ENCODE measurements at places on chromosomes 16 and 17.

DNA sequence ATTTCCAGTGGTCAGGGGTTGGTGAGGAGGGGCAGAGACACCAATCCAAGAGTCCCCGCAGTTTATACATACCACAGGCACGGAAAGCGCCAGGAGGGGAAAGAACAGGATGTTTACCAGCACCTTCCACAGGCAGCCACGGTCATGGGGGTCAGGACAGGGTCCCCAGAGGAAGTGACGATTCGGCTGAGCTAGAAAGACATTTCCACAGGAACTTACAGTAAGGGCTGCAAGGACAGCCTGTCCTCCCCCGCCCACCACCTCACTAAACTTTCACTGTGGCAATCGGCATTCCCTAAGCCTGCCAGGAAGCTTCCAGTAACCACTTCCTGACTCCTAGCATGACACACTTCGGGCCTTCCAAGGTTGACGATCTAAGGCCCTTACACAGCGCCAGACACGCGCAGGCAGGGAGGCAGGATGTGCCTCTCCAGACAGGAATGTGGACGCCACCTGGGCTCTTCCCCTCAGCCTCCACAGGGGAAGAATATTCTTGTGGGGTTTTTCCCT is 1.2 kb upstream of the MT2A start:
- no peak for DNase-seq

GRCh38 chr16:78519896-78520295 is 420.4 kb downstream of the WWOX start:
- DNase-seq, result no peak

- no peak for DNase-seq
These were observed 6.9 kb upstream of the ACTG1 start for GRCh38 chr17:81519284-81520020.

DNA sequence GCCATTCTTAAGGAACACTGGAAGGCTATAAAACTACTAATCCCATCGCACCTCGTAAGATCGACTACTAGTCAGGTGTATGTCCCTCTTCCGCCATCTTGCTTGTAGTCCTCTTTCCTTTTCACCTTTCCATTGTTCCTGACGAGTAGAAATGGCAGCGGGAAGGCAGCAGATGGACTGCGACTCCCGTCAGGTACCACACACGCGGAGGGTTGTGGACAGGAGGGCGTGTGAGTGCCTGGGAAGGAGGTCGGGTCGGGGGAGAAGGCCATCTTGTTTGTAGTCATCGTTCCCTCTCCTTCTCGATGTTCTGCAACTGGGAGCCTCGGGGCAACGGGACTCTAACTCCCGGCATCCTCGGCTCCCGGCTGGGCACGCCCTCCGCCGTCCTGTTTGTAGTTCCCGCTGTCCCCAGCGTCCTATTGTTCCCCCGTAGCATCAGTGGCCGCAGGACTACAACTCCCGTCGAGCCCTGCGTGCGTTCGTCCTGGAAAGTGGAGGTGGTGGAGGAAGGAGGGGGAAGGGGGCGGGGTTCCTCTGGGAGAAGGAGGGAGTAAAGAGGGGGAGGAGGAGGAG is 324 bp upstream of the FBXL19 start:
- DNase-seq, result peak; percentile 96

- no peak for DNase-seq
These were observed 456.7 kb downstream of the PMP22 start for GRCh38 chr17:14808425-14808824.

DNA sequence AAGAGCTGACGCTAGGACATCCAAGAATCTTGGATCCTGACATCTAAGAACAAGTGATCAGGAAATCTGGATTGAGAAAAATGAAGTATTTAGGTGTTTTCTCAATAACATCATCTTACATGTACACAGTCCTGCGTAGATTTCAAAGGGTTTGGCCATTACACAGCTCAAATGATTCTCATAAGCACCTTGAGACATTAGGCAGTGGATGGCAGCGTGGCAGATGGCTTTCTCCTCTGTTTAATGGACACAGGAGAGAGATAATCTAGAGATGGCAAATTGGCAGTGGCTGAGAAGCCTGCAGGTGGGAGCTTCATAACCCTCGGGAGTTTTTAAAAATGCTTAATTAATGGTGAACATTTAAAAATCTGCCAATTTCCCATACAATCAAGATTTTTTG is 137.5 kb downstream of the ZFHX3 start:
- DNase-seq, result no peak

- DNase-seq, result no peak
These were observed 225.7 kb downstream of the CEP112 start for GRCh38 chr17:65966072-65966695.

GRCh38 chr17:17377071-17377967 is 74.1 kb downstream of the NT5M start:
- DNase-seq, result no peak

- DNase-seq, result no peak
These were observed 9.5 kb downstream of the ABCA9 start for GRCh38 chr17:69050999-69051775.

- DNase-seq, result no peak
These were observed at the start of gene PGAP6 for GRCh38 chr16:381789-382717. PGAP6 (minus strand) TSS chr16:381978; CDS start chr16:381821, 157 bp downstream.

DNA sequence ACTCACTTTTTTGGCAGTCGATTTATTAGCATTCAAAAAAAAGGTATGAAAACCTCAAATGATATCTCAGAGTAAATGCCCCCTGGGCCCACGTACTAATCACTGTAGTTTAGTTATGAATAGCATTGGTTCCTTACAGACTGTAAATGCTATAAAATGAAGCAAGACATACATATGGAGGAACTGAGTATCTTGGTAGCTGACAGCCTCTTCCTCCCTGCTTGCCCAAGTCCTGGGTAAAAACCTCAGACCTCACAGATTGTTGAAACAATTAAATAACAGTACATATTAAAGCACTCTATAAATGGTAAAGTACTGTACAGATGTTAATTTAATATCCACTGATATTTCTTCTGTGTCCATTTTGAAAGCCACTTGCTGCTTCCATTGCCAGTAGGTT is 33.2 kb upstream of the ABCC11 start:
- DNase-seq, result no peak

- DNase-seq, result no peak
These were observed 207.2 kb downstream of the C16orf78 start for GRCh38 chr16:49580751-49581303.

DNA sequence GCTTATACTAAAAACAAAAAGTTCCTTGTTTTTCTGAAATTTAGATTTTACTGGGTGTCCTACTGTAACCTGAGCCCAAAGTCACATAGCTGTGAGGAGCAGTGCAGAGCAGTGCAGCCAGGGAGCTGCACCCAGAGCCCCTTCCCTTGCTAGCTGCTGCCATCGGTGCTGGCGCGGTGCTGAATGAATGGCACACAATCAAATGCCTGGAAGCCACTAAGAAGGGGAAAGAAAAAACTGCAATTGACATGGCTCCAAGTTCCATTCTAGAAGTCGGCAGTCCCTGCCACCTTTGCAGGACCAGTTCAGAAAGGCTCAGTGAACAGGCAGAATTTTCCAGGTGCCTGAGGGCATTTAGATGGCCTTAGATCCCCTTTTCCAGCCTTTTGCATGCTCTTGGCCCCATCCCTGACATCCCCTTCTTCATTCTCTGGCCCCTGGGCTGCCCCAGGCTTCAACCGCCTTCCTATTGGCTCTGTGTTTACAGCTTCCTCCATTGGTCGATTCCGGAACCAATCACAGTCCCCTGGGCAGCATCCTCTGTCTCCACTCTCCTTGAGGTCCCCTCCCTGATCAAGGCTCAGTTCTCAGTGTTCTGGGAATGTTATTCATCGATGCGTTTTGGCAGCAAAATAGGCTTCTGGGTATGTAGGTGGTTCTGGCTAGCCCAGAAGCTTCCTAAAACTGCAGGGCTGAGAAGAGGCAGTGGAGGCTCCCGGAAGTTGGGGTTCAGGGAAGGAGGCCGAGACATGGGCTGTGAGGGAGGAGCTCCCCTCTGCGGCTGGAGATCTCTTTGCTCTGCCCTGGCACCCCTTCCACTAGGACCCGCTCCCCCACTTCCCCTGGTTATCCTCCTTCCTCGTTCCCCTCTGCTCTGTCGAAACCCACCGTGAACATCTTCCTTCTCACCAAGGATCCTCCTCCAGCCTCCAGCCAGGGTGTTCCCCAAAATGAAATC is 37.9 kb downstream of the ATP2C2 start:
- peak; percentile 88 for DNase-seq

GRCh38 chr16:46612121-46612520 is 9.1 kb downstream of the SHCBP1 start:
- DNase-seq, result no peak

DNA sequence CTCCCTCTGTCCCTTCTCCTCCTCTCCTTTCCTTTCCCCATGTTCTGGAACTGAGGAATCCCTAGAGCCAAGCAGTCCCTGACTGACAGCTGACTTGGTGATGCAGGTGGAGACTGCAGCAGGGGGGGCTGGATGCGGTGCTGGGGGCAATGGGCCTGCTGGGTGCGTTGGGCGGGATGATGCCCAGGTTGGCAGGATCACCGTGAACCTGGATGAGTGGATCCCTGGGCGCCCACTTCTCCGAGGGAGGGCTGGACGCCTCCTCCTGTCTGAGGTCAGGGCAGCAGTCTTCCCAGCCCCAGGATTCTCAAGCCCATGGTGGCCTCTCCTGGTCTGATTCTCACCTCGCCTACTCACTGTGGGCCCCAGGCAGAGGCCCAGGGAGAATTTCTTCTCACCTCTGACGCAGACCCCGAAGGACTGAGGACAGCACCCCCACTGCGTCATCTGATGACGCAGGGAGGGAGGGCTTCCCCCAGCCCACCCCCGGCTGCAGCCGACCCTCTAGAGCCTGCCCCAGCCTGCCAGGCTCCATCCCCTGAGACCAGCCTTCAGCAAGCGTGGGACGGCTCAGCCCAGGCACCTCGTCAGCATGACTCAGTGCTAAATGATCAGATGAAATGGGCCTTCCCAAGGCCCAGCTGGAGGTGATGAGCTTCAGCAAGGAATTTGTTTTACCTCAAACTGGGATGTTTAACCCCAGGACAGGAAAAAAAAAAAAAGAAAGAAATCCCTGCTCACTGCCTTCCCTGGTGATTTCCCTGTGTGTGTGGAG is 188.0 kb upstream of the TNRC6C start:
- DNase-seq, result no peak

DNA sequence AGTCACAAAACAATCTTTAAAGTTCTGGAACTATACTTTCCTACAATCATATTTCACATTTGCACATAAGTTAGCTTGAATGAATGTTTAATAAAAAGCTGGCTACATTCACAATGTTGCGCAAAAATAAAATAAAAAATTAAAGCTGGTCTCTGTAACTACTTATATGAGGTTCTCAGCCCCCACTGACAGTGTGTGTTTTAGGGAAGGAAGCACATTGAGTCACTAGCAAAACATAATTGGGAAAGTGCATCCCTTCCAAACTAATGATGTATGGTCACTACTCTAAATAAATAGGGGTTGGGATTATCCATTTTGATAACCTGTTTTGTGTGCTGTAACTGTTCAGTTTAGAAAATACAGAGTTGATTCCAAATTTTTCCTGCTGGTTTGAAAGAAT is 251.9 kb downstream of the IRX3 start:
- no peak for DNase-seq

DNA sequence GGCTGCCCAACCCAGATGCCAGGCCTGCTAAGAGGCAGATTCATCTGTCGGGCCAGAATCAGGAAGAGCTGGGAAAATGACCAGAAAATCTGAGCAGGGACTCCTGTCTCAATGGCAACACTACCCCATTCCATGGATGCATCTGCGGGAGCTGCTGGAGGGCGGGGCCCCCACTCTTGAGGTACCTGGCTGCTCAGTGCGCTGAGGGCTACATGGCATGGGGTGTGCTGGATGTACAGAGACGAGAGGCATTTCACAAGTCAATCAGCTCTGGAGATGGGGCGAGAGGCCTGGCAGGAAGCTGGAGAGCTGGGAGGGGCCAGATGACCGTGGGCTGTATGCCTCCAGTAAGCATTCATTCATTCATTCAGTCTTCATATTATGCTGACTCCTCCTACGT is 6.4 kb downstream of the SDK2 start:
- no peak for DNase-seq

- DNase-seq, result no peak
These were observed 17.5 kb downstream of the CACNG3 start for GRCh38 chr16:24273508-24274182.

DNA sequence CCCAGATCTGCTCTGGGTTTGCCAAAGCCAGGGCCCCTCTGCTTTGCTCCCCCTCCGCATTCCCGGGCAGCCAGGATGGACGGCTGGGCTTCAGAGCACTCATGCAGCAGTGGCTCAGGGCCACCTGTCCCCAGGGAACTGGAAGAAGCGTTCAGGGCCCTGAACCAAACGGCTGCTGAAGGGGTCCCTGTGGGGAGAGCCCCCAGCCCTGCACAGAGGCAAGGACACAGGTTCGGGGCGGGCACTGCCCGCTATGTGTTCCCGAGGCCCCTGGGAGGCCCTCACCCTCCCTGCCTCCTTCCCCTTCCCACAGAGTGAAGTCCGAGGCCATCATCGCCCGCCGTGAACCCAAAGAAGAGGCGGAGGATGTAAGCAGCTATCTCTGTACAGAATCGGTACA is 10.4 kb downstream of the NME3 start:
- DNase-seq, result no peak

DNA sequence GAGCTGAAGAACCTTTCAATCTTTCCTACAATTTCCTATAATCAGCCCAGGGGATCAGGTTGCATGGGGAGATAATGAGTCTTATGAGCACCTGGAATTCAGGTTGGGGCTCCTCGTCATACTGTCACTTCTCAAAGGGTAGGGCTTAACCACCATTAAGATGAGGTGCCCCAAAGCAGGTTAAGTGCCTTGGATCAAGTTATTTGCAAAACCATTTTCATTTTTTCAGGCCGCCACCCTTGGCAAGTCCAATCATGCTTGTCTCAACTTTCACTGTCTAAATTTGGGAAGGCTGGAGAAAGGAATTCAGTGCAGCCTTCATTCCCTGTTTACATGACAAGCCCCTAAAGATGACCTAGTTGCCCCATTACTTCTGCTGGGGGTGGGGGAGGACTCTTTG is 44.9 kb upstream of the TANGO6 start:
- DNase-seq, result no peak

DNA sequence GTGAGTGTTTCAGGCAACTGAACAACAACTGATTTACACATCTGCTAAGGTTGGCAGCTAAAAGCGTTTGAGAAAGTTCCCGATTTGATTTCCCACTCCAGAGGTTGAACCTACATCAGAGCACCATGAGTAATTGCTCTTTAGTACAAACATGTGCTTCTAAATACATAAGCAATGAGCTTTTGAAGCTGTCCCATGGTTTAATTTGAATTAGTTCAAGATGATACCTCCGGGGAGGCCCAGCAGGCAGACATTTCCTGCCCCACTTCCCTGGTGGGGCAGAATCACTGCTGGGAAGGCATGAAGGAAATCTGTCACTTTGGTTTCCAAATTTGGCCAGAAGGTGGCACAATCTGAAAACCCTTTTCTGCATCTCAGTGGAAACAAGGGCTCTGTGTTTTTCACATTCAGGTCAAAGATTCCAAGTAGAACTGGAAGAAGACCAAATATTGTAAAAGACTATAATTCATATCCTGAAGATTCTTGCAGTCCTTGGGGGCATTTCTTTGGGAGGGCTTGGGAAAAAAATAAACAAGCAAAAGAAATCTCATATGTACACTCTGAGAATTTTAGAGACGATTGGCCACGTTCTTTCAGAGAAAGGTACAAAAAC is 176.2 kb upstream of the FAM20A start:
- no peak for DNase-seq

Measured in anterior cingulate cortex (tissue), 58 donors.